Hypothalamus (tissue), 51 donors: ENCODE measurements at places on chromosomes 16 and 17.
A peak's percentile ranks its signal among the peaks of the same experiment; 100 is the strongest.

DNA sequence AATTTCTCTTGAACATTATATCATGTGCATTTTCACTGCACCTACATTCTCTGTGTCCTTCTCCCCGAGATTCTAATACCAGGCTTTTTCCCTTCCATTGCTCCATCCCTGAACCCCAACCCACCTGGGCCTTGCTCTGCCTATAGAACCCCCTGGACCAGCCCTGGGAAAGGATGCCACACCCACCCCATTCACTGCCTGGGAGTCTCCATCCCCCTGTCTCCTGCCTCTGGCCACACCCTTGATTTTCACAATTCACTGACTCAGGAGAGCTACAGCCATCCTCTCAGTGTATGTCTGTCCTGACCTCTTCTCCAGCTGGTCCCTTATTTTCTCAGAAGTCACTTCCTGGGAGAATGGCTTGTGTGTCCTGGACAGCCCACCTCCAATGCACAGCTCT is 27.9 kb upstream of the NGFR start:
- DNase-seq, result no peak

DNA sequence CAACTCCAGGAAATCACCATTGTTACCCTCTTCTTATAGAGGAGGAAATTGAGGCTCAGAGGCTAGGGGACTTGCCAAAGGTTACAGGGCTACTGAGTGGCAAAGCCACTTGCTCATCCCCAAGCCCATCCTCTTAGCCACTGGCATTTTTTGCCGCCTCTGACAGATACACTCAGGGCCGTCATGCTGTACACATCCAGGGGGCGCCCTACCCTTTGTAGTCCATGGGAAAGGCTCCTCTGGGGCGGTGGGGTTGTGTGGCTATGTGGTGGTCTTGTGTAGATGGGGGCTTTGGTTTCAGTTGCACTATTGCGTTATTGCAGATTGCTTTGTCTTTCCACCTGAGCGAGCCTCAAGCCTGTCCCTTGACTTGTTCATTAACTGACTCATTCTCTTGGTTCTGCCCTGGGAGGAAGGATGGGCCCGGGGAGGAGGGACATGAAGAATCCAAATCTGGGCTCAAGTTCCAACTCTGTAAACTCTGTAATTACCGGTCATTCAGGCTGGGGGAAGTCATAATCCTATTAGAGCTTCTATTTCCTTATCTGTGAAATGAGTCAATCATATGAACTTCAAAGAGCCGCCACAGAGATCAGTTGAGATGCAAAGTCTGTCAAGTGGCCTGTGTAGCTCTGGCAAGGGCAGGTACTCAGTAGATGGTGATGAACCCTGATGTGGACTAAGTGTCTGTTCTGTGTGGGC is 2.8 kb downstream of the NOS2 start:
- no peak for DNase-seq

- no peak for DNase-seq
Measured at GRCh38 chr17:29958947-29959657, 17.7 kb downstream of the EFCAB5 start.

DNA sequence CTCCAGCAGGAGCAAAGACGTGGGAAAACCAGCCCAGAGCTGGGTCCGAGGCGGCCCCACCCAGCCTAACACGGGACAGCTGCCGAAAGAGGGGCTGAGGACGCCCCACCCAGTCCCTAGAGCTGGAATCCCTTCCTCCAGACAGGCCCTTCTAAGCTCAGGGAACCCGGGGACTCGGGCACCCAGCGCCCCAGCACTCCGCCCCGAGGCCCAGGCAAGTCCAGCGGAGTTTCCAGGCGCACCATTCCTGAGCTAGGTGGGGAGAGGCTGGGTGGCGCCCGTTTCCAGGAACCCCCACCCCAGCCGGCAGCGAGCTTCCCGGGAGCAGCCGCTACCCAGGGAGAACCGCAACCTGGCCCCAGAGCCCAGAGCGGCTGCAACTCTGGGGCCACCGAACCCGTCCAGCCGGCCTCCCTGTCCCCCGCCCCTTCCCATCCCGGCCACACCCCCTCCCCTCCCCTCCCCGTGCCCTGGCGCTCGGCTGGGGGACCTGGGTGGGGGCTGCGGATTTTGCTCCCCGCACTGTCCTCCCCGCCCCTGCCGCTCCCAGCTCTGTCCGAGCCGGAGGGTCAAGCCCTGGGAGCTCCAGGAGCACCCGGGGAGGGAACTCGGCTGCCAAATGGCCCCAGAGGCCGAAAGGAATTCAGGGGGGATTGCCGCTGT is 536 bp downstream of the TMC6 start:
- DNase-seq, result no peak

- DNase-seq, result no peak
Measured at GRCh38 chr17:29146369-29146972, 33.7 kb downstream of the MYO18A start.

GRCh38 chr16:14113344-14113743 is 42.2 kb downstream of the MRTFB start:
- no peak for DNase-seq

- DNase-seq, result no peak
Measured at GRCh38 chr17:45311401-45311759, 5.4 kb downstream of the MAP3K14 start.

GRCh38 chr17:65163990-65164495 is 26.9 kb downstream of the RGS9 start:
- DNase-seq, result no peak

DNA sequence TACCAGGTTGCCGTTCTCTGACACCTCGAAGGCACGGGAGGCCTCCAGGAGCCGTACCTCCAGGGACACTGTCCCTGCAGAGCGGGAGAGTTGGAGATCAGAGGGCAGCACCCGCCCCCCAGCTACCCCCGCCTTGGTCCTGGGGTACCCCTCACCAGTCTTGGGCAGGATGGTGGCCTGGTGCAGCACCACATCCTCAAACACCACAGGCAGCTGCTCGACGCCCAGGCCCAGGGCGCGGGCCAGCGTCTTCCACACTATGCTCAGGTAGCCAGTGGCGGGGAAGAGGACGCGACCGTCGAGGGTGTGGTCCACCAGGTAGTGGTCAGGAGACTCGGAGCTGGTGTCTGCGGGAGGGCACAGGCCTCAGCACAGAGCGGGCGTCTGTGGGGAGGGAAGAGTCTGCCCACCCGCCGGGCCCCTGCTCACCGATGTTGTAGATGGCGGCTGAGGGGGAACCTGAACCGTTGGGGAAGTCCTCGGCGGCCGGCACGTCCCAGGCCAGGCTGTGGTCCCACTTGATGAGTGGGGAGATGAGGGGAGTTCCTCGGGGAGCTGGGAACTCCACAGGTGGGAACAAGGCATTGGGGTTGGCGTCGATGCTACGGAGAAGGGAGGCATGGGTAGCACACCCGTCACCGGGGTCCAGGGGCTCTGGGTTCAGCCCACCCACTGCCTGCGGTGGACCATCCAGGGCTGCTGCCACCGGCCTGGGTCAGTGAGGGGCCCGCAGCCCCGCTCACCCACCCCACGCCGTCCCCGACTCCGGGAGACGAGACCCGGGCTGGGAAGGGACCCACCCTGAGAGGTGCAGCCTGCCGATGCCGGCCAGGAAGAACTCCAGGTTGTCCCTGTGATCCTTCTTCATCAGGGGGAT is 9.8 kb downstream of the FASN start:
- DNase-seq, result no peak

GRCh38 chr17:63986821-63987220 is 11.3 kb upstream of the PRR29 start:
- DNase-seq, result no peak

DNA sequence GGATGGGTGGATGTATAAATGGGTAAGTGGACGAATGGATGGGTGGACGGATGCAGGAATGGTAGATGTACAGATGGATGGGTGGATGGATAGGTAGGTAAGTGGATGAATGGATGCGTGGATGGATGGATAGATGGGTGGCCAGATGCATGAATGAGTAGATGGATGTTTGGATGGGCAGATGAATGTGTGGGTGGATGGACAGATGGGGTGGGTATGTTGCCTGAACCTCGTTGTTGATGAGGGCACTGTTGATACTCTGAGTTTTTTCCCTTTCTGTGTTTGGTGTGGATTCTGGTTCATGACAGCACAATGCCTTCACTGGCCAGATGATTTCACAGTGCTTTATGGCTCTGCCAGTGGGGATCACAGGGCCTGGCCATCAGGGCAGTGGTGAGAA is 208.3 kb downstream of the NPIPB11 start:
- no peak for DNase-seq

GRCh38 chr17:29954405-29954804 is 13.0 kb downstream of the EFCAB5 start:
- DNase-seq, result no peak

- no peak for DNase-seq
Measured at GRCh38 chr16:55846598-55847346, 13.9 kb upstream of the CES1 start.

DNA sequence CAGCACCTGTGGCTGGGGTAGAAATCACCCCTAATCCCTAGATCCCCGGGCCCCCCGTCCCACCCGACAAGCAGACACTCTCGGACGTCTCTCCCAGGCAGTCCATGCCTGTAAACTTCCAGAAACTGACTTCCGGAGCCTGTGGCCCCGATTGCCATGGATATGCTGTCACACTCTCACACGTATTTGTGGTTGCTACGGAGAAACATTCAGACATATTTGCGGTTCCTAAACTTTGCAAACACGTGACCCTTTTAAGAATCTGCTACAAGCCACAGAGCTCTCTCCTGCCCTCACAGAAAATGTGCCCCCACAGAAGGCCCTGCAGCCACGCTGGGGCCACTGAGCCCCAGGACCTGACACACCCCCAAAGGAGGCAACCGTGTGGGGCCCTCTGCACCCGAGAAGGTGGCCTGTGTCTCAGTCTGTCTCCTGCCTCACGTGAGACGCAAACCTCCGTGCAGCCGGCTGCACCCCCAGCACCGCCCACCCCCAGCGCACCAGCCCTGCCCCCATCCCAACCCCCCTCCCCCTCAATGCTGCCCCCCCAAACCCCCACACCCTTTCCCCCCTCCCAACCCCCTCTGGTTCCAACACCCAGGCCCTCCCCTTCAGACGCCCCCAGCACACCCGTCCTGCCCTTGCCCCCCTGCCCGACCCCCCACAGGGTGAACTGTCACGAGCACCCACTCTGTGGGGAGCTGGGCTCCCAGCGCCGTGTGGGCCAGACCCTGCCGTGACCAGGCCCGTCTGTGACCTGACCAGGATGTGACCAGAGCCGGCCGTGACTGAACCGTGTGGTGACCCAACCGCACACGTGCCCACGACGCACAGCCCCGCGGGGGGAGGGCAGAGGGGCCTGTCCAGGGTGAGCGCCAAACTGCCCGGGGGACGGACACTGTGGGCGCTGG is 66.3 kb upstream of the METRNL start:
- no peak for DNase-seq

DNA sequence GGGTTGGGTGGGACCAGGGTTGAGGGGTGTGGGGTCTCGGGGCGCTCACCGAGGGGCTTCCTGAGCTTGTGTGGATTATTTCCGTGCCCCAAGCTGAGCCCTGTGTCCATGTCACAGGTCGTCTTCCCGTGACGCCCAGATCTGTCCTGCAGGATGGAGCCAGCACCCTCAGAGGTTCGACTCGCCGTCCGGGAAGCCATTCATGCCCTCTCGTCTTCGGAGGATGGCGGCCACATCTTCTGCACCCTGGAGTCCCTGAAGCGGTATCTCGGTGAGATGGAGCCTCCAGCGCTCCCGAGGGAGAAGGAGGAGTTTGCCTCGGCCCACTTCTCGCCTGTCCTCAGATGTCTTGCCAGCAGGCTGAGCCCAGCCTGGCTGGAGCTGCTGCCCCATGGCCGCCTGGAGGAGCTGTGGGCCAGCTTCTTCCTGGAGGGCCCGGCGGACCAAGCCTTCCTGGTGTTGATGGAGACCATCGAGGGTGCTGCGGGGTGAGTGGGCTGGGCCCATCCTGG is 1.0 kb downstream of the TELO2 start:
- no peak for DNase-seq

DNA sequence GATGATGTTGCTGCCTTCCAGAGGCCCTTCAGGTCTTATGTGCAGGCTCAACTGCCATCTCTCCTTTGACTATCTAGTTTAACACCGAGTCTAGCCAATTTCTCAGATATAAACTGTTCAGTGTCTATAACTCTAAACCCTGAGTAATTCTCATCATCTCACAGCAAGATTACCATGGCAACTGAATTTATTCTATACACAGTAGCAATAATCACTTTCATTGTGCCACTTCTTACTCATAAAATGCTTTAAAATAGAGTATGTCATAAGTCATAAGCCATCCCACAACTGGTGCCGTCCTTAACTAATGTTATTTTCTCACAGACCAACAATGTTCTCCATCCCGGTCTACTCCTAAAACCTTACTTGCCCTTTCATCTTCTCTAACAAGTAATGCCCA is 45.0 kb downstream of the SYNRG start:
- DNase-seq, result no peak

DNA sequence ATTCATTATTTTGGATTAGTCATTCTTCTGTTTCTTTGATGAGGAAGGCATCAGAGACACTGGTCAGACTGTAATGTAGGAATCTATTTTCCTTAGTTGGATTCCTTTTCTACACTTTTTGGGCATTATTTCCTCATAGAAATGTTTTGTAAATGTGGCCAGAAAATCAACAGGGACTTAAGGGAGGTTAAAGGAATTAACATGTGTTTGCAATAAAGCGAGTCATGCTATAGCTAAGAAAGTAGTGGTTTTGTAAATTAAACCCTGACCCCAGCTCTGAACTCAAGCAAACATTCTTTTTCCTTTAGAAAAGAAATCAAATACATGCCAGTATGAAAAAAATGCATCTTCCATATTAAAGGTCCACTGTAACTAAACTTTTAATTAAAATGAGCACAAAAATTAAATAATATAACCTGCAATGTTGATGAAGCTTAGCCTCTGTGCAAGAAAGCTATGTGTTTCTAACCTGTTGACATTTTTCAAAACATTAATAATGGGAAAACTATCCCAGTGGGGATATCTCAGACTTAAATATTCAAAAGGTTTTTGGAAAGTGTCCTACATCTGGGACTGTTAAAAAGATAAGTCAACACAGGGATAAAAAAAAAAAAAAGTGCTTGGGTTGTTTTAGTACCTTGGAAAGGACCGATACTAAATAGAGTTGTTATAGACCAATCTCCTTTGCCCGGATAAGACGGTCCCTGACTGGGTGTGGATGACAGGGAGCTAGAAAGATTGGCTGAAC is 428.0 kb downstream of the CA10 start:
- DNase-seq, result no peak

DNA sequence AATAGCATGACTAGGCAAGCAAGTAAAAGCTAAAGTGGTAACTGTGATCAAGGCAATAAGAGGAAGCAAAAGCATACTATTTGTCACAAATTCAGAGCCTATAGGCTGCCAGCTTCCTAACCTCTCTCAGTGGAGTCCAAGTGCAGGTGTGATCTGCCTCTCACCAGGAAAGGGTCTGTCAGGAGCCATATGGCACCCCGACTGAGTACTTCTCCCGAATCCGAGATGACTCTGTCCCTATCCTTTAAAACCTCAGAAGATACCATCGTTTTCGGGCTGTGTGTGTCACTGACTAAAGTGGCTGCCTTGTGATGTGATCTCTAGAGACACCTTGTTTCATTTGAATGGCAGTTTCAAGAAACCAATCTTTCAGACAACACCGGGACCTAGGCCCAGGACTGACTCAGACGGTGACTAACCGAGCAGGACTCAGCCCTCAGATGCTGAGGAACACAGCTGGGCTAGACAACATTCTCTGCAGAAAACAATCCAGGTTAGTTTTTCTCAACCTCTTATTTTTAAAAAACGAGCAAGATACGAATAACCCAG is 63.6 kb downstream of the SMG6 start:
- no peak for DNase-seq

GRCh38 chr16:48353565-48354163 is 31.5 kb downstream of the SIAH1 start:
- DNase-seq, result peak; percentile 48

- no peak for DNase-seq
Measured at GRCh38 chr17:1385861-1386260, 14.2 kb downstream of the YWHAE start.
